Stimulated activated CD4-positive, alpha-beta T cell treated with anti-CD3 and anti-CD28 coated beads, Interleukin-2, amount 100 ng/mL, for 24 hours (primary cell): ENCODE measurements at places on chromosomes 5 and 9.

GRCh38 chr5:166441-167372 lies 24.6 kb upstream of the LRRC14B start:
- DNase-seq, result no peak

- no peak for DNase-seq
Observed at GRCh38 chr9:14432666-14433350, 118.9 kb upstream of the NFIB start.

DNA sequence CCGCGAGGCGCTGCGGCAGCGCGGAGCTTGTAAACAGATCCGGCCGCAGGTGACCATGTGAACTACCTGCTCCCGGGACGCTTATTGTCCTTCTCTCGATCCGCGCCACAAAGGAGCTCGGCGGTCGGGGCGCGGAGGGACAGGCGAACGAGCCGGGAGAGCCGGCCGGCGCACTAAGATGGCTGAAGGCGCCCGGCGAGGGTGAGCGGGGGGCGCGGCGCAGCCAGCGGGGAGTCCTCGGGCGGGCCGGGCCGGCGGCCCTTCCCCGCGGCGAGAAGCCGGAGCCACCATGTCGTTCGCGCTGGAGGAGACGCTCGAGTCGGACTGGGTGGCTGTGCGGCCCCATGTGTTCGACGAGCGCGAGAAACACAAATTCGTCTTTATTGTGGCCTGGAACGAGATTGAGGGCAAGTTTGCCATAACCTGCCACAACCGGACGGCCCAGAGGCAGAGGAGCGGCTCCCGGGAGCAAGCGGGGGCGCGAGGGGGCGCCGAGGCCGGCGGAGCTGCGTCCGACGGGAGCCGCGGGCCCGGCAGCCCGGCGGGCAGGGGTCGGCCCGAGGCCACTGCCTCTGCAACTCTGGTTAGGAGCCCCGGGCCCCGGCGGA lies 535 bp downstream of the JMY start:
- no peak for DNase-seq

GRCh38 chr9:116020146-116020545 lies 133.4 kb upstream of the PAPPA start:
- no peak for DNase-seq

GRCh38 chr5:147972076-147972840 lies 65.9 kb upstream of the C5orf46 start:
- no peak for DNase-seq

DNA sequence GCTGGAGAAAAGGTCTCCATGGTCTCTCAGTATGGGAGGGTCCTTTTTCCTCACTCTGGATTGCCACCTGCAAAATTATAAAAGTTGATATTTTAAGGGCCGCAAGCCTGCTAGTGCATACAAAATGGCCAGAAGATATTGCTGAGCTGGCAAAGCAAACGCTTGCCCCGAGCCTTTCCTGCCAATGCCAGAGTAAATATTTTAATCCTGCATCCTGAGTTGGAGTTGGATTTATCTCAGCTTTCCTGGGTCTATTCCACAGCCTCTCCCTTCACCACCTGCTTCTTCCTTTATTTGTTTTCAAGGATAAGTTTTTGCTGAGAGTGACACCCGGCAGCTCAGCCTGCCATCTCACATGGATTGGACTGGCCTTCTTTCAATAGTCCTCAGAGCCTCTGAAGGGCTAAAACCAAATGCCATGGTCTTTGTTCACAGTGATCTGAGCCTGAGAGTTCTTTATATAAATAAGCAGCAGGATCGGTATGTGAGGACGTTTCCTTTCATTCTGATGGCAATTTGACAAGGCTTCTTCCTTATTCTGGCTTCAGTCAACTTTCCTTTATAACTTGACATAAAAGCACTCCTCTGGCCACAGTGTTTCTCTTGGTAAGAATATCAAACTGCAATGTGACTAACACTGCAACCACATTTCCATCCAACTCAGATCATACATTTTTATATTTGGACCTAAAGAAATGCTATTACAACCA lies 170.1 kb downstream of the ADAMTS12 start:
- no peak for DNase-seq

DNA sequence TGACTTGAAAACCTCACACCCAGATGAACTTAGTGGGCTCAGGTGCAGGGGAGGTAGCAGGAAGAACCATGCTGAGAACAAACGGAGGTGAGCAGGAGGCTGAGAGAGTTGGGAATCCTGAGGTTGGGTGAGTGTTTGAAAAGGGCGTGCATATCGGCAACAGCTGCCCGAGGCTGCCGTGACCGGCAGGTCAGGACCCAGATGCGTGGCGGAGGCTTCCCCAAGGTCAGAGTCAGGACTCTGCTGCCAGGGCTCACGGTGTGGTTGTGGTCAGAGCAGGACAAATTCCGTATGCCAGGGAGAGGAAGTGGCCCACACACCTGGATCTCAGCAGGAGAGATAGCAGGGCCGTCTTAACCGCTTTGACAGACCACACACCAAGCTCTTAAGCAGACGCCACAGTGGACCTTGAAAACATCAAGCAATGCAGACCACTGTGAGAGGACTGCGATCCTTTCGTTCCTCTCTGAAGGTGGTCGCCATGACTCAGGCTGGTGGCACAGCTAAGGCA lies 43.1 kb downstream of the ADAMTS16 start:
- DNase-seq, result no peak

DNA sequence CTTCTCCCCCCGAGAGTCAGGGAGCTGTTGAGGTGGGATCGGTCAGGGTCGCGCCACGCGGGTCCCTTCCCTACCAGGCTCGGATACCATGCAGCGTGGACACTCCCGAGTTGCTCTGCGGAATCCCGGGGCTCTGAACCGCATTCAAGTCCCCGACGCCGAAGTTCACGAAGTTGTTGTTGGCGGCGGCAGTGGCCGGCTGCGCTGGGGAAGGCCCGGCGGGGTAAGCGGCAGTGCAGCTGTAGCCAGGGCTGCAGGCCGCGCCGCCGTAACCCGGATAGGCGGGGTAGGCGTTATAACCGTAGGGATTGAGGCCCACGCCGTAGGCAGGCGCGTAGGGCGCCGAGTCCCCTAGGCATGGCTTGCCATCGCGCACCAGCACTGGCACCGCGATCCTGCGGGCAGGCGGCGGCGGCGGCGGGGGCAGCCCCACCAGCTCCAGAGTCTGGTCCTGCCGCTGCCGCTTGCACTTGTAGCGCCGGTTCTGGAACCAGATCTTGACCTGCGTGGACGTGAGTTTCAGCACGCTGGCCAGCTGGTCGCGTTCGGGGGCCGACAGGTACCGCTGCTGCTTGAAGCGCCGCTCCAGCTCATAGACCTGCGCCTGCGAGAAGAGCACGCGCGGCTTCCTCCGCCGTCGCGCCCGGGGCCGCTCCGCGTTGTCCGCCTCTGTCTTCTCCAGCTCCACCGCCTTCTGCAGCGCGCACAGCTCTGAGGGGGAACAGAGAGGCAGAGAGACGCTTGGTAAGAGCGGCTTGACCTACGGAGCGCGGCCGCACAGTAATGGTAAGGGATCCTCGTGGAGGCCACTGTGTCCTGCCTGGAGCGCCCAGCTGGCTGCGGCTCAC lies 2.3 kb downstream of the NKX2-5 start:
- DNase-seq, result no peak

GRCh38 chr9:127091526-127091925 lies 30.9 kb downstream of the ANGPTL2 start:
- no peak for DNase-seq

GRCh38 chr5:11770310-11770709 lies 133.9 kb downstream of the CTNND2 start:
- no peak for DNase-seq

DNA sequence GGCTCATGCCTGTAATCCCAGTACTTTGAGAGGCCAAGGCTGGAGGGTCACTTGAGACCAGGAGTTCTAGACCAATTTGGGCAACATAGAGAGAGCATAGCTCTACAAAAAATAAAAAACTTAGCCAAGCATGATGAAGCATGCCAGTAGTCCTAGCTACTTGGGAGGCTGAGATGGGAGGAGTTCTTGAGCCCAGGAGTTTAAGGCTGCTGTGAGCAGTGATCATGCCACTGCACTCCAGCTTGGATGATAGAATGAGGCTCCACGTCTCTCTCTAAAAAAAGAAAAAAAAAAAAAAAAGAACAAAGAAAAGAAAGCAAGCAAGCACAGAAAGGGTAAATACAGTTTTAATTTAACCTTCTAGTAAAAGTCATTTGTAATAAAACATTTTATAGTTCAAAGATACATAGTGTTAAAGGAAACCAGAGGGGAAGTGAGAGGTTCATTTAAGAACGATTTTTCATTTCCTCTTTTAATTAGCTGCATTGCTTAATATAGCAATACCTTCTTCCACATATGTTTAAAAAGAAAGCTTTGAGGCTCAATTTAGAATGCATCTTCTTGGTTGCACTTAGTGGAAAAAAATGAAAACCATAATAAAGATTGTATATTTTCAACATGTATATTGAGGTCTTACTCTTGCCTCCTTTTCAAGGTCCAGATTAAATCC lies 14.9 kb downstream of the GAPT start:
- no peak for DNase-seq

DNA sequence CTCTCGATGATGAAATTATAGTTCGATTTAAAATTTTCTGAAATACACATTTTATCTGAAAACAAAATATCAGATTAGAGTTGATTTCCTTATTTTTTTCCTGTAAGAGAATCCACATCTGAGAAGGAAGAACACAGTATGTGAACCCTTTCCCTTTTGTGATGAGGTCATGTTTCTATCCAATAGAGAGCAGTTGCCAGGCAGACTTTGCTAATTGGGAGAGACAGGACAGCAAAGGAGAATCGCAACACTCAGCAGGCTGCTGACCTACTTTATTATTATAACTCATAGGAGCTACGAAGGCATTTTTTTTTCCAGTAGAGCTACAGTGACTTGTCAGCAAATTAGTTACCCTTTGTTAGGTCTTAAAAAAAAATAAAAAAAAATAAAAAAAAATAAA lies 242.1 kb downstream of the HCN1 start:
- DNase-seq, result no peak

- no peak for DNase-seq
Observed at GRCh38 chr9:37100327-37100726, 20.0 kb upstream of the ZCCHC7 start.

DNA sequence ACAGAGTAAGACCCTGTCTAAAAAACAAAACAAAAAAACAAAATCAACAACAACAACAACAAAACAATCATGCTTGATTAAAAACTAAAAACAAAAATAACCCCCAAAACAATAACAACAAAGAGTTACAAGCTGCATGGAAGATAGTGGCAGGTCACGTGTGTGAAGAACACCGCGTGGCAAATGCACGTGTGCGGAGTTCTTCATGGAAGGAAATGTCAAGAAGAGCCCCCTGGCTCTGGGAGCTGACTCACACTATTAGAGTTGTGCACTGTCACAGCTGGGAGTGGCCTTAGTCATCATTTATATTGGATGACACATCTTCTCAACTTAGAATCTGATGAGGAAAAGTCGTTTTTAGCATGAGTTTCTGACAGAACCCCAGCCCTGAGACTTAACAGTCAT lies 110.5 kb downstream of the JMY start:
- no peak for DNase-seq

DNA sequence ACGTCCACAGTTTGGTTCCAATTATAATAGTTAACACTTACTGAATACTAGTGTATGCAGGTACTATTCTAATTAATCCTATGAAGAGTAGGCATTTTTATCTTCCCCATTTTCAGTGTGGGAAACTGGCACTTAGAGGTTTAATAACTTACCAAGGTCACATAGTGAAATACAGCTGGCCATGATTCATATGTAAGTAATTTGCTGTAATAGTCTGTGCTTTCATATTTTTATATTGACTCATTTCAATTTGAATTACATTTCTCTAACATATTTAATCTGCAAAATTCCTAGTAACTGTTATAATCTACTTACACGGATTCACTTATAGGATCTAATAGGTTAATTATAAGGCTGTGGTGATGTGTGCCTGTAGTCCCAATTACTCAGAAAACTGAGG lies 19.4 kb downstream of the CCNH start:
- DNase-seq, result no peak

DNA sequence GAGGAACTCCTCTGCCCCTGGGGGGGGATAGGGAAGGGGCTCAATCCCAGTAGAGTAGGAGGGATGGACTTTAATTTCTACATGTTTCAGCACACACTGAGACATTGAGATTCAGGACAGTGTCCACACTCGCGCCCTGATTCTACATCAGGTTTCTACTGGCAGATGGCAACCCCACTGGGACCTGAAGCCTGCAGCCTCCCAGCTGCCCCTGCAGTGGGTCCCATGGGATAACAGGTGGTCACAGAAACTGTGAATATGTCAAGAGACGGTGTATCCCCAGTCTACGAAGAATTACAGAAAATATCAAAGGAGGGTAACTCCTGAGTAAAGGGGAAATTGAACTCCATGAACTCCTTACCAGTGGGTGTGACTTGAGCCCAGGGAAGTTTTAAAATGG lies 2.4 kb upstream of the TERT start:
- no peak for DNase-seq

DNA sequence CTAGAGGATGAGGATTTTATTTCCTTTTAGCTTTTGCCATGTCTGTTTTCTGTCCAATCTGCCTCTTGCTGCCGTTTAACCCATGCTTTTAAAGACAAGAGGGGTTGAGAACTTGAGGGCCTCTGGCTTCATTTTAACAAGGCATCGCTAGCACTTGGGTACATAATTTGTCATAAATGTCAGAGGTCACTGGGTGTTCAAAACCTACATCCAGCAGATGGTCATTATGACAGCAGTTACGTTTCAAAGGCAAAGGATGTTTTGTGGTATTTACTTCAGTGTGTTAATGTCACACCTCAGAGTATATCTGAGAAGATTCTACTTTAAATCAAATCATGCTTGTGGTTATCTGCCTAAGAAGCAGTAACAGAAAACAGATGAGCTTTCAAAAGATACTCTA lies 918.3 kb downstream of the NR2F1-AS1 start:
- DNase-seq, result no peak

DNA sequence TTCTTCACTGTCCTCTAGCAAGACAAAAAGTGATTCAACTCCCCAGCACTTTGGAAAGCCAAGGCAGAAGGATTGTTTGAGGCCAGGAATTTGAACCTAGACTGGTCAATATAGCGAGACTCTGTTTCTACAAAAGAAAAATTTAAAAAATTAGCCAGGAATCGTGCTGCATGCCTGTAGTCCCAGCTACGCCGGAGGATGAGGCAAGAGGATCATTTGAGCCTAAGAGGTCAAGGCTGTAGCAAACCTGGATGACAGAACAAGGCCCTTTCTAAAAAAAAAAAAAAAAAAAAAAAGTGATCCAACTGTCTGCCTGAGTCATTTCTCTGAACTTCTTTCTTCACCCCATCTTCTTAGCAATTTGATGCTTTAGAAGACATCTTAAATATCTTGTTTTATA lies 12.4 kb downstream of the ITGA2 start:
- no peak for DNase-seq

DNA sequence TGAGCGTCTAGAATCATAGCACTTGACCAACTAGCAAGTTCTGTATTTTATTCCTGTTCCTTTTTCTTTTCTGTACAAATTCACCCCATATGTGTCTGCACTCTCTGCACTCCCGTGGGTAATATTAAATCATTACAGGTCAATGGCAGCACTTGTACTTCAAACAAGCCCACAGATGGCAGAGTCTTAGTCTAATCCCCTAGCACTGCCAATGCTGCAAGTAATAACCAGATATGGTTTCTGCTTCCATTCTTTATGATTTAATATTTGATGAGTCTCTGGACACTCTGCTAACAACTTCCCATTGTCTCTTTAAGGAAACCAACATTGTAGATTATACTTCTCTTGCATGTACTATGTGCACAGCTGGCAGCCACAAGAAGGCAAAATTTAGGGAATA lies 343.8 kb upstream of the CHD1 start:
- DNase-seq, result no peak
